ENCODE measurements at places on chromosomes 3 and 15.

GRCh38 chr3:127042634-127043033, 59.7 kb downstream of the PLXNA1 start:
- no peak for DNase-seq

DNA sequence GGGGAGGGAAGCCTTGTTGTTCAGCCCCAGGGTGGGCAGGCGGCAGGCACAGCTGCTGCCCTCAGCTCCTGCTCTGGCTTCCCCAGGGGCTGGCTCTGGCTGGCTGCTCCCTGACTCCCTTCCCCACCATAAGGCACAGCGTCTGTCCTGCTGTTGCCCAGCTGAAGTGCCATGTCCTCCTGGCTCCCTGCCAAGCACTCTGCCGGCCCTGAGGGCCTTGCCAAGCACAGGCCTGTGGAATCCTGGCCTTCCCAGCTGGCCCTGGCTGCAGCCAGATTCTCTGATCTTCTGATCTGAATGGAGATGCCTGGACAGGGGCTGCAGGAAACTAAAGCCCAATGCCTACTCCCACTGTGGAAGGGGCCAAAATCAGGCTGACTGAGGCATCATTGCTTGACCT, 1.1 kb downstream of the IQCF6 start:
- DNase-seq = no peak

GRCh38 chr3:172188511-172188910, 149.1 kb downstream of the FNDC3B start:
- DNase-seq = no peak

- DNase-seq = no peak
These were observed 44.4 kb upstream of the C3orf38 start for GRCh38 chr3:88105325-88105724.

GRCh38 chr3:111675846-111676210, 80.7 kb upstream of the ZBED2 start:
- DNase-seq = no peak

- DNase-seq = no peak
These were observed 77.8 kb upstream of the CHRNB4 start for GRCh38 chr15:78718837-78719236.

DNA sequence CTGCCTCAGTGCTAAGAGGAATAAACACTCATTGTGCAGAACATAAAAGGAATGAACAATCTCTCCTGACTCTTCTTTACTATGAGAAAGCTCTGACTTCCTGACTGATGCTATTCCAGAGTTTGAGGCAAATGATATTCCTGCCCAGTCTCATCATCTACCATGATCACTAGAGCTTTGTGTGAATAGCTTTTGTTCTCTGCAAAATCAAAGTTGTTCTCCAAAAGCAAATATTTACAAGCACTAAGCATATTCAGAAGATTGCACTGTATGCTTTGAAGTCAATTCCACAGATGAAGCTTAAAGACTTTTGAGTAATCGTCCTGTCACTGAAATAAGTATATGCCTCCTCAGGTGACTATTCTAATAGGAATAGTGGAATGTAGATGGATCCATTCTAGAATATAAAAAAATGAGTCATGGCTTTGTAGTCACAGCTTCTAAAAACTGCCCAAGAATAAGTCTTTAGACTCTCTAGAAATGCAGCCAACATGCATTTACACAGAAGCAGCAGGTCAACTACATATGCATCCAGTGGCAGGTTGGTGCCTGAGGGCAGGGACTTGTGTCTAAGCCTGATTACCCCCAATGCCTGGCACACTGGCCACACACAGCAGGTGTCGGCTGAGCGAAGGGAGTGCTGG, 34.6 kb downstream of the TNFAIP8L3 start:
- DNase-seq = no peak

- no peak for DNase-seq
These were observed 1092.5 kb upstream of the EPHA6 start for GRCh38 chr3:95721938-95722337.

- DNase-seq = no peak
These were observed at the start of gene SPTBN5 for GRCh38 chr15:41893422-41894250. Gene SPTBN5, minus strand, starts transcription at chr15:41894053. Its CDS starts 556 bp downstream, at chr15:41893497.

DNA sequence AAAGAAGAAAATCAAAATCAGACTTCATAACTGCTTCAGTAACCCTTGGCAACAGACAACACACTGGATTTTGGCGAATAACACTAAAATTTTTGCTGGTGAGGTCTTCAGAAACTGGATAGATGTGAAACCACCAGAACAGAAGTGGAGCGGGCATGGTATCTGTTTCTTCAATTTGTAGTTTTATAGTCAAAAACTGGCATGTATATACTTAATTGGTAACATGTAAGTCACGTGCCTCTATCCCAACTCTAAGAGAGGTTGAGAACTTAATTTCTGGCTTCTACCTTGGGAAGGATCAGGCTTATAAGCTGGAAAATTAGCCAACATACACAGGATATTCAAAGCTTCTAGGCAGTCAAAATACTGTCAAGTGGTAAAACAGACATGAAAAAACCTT, 172.6 kb upstream of the CHL1 start:
- DNase-seq = no peak

DNA sequence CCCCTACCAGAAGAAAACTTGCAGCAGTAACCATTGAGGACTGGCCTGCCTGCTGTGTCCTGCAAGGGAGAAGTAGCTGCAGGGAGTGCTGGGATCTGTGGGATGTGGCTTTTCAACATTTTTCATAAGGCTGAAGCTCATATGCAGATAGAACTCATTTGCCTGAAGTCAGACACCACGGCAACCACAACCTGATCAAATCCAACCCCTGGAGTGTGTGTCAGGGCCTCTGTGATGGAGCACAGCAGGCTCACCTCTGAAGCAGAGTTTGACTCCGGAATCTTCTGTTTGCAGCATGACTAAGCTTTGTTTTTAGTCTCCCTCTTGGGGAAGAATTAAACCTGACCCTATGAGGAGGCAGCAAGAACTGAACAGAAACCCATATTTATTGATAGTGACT, 508.7 kb downstream of the AGBL1 start:
- DNase-seq = no peak

GRCh38 chr3:157390713-157391515, 45.7 kb upstream of the PTX3 start:
- no peak for DNase-seq

GRCh38 chr15:63879211-63879610, 45.5 kb upstream of the HERC1 start:
- no peak for DNase-seq

DNA sequence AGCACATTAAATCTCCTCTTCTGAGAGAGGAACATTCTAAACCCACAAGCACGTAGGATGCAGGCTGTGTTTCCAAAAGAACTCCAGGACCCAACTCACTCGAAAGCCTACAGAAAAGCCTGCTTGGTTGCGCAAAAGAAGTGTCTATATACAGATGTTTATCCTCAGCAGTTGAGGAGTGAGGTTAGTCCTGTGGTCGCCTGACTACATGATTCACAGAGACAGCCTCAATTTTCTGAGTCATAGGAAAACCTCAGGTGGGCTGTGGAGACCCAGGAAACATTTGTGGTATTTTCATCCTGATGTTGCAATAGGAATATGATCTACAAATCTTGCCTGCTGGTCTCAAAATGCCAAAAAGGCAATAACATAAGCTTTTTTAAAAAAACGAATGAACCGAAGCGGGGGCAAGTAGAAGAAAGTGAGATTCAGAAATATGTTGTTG, 183.8 kb upstream of the THRB start:
- peak; percentile 63 for DNase-seq

GRCh38 chr3:154025007-154025406, 96.2 kb upstream of the ARHGEF26 start:
- DNase-seq = no peak

DNA sequence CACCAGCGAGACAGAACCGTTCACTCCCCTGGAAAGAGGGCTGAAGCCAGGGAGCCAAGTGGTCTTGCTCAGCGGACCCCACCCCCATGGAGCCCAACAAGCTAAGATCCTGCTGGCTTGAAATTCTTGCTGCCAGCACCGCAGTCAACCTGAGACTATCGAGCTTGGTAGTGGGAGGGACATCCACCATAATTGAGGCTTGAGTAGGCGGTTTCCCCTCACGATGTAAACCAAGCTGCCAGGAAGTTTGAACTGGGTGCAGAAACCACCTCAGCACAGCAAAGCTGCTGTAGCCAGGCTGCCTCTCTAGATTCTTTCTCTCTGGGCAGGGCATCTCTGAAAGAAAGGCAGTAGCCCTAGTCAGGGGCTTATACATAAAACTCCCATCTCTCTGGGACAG, 151.0 kb downstream of the MBNL1 start:
- no peak for DNase-seq

GRCh38 chr3:123493912-123494311, 45.0 kb upstream of the ADCY5 start:
- no peak for DNase-seq

DNA sequence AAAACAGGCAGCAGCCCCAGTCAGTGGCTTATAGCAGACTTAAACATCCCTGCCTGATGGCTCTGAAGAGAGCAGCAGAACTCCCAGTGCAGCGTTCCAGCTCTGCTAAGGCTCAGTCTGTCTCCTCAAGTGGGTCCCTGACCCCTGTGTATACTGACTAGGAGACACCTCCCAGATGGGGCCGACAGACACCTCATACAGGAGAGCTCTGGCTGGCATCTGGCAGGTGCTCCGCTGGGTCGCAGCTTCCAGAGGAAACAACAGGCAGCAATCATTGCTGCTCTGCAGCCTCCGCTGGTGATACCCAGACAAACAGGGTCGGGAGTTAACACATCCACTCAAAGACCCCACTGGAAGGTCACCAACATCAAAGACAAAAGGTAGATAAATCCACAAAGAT, 93.5 kb downstream of the RFX7 start:
- no peak for DNase-seq

DNA sequence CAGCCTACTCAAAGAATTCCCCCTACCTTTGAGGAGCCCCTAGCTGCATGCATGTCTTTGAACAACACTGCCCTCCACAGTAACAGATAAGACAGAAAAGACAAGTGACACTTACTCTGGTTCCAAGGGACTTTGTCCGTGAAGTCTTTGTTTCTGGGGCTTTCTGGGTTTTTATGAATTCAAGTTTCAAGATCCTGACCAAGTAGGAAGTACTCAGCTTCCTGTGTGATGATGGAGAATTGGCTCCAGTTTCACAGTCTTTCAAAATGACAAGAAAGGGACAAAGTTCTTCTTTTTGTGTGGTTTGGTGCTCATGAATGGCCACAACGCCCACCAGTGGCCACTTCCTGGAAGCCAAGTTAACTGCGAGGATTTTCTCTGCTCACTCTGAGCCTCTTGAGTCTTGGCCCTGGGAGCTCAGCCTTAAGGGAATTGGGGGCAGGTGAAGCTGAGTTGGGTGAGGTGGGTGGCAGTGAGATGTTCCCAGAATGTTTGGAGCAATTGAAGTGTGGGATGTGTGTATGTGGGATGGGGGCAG, at the start of gene CCR1:
Gene CCR1 (minus strand): TSS at position 147 of the 538 bp plus-strand sequence. CDS start 4,000 bp downstream, outside the sequence.
- peak; percentile 68 for DNase-seq

- DNase-seq = peak; percentile 72
These were observed 185.0 kb downstream of the RBMS3 start for GRCh38 chr3:29465836-29466235.

DNA sequence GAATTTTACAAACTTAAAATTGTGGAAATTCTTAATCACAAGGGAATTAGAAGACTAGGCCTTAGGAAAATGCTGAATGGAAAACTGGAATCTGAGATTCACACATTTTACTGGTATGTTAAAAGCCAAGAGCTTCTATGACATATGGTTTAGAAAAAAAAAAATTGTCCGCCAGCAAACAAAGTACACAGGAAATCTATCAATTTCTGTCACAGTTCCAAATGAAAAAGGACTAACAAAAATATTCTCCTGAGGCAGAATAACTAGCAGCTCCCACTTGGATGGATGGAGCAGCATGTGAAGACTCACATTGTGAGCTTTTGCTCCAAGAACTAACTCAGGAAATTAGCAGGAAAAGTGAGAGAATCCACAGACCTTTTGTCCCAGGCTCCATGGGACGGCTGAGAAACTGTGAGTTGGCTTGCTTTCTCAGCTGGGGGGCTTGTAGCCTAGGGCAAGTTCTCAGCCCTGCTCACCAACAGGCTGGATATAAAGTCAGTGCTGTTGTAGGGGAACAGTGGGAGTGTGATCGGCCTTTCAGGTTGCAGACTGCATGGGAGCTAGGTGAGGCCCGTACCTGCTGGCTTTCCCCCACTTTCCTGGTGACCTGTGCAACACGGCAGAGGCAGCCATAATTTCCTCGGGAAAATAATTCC, 731.1 kb upstream of the SGO1 start:
- no peak for DNase-seq

GRCh38 chr3:2661078-2661477, 449.1 kb downstream of the IL5RA start:
- no peak for DNase-seq

- DNase-seq = no peak
These were observed 186.8 kb downstream of the CPNE4 start for GRCh38 chr3:131847966-131848510.

- no peak for DNase-seq
These were observed 160.2 kb downstream of the PLD1 start for GRCh38 chr3:171649911-171650592.

DNA sequence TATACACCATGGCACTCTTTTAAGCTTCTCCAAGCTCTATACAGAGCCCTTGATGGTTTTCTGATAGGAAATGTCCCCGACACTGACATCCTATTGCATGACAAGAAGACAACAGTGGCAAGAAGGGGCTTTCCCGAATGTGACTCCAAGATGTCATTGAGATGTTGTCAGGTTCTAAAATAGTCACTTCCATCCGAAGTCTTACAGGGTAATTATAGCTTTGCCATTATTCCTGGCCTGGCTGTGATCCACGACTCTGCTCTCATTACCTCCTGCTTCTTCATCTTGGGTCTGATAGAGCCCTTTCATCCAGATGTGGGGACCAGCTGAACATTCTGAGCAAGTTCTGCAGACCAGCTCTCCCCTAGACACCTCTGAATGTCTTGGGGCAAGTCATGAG, 40.6 kb upstream of the ADAMTS9 start:
- no peak for DNase-seq

DNA sequence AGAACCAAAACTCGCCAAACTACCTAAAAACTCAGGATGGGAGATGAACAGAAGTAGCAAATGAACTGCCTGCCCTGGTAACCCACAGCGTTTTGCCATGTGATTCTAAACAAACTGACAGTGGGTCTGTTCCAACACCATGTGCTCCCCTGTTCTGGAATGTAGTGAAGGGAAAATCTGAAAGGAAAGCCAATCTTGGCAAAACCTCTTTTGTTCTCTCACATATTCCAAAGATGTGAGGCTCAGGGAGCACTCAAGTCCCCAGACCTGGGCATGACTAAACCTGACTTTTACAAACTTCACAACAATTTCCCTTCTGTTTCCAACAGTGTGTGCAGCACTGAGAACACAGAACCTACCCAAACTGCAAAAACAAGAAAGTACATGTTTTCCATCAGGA, 116.1 kb downstream of the IMPG2 start:
- no peak for DNase-seq

DNA sequence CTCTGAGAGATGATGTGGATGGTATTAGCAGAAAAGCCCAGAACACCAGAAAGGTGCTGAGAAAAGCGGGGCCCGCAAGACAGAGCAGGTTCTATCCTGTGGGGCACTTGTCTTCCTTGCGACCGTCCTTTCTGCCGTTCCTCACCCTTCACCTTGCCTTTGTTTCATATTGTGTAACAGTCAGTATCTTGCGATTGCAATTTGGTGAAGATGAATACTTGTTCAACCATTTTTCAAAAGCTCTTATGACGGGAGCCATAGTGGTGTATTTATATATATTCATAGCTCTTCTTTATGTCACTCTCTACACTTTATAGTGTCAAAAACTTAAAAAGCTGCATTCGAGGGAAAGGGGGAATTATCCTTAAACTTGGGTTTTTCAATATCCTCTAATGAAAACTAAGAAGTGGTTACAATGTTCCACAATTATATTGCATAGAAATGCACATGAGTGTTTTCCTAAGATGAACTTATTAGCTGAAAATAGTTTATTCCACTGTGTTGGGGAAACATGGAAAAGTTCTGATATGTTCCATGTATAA, 797 bp downstream of the MAP3K13 start:
- no peak for DNase-seq

All from stromal cell of bone marrow (primary cell).